Small intestine (tissue), 16 donors: ENCODE measurements at places on chromosomes 7 and 10. TPM values are rescaled to one million over a fixed set of nuclear protein-coding genes. Genes with fewer than 3 reads are reported as not detected.

AQP1 gene
- 19.9 TPM for polyA plus RNA-seq

- no peak for DNase-seq
These were observed 144.4 kb downstream of the ZMYND11 start for GRCh38 chr10:279655-280054.

GRCh38 chr7:2774935-2775334 lies 69.2 kb downstream of the GNA12 start:
- no peak for DNase-seq

LMOD2 gene
- polyA plus RNA-seq: 0.38 TPM

GRCh38 chr7:41135511-41135910 lies 567.4 kb downstream of the INHBA start:
- no peak for DNase-seq

DNA sequence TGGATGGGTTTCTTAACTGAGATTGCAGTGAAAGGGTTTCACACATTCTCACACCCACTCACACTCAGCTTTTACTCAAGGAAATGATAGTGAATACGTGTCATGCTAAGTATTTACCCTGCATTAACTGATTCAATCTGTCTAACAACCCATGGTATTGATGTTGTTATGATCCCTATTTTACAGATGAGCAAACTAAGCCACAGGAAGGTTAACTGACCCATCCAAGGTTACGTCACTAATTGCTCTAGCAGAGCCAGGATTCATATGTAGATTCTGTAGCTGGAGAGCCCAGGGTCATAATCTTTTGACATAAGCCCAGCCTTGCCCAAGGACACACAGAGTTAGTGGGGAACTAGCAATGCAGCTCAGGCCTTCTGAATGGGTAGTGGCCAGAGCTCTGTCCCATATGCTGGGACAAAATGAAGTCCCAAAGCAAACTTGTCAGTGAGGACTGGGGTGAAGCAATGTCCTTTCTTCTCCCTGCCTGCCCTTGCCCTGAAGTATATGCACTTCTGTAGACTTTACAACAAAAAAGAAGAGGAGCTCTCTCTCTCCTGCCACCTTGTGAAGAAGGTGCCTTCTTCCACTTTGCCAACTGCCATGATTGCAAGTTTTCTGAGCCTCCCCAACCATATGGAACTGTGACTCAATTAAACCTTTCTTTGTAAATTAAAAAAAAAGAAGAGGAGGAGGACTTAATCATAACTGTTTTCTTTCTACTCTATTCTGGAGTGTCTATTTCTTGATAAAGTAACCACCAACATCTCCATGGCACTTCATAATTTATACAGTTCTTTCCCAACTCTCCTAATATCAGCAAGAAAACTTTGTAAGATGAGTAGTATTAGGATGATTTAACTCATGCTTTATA lies 4.9 kb upstream of the CYP3A7 start:
- DNase-seq: no peak

DNA sequence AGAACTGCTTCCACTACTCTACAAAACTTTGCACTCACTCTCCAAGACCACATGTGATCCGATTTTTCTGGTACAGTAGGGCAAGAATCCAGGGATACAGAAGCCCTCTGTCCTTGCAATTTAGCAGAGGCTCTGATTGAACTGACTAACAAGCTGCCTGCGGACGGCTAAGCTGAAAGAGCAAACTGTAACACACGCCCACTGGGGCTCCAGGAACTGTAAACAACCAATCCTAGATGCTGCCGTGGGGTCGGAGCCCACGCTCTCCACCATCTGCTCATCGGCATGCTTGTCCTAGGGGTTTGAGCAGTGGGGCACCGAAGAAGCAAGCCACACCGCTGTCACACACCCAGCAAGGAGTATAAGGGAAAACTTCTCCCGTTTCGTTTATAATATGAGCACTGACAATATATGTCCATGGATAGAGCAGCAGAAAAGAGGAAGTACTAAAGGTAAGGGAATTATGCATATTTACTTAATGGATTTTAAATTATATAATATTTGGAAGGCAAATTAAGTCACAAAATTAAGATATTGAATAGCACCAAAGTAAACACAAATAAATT lies 634.4 kb upstream of the POT1 start:
- DNase-seq: no peak

CLRN3 gene
- 72.0 TPM for polyA plus RNA-seq

- no peak for DNase-seq
These were observed 69.5 kb upstream of the CDK13 start for GRCh38 chr7:39880556-39880955.

LRMDA gene
- 16.2 TPM for polyA plus RNA-seq

DNA sequence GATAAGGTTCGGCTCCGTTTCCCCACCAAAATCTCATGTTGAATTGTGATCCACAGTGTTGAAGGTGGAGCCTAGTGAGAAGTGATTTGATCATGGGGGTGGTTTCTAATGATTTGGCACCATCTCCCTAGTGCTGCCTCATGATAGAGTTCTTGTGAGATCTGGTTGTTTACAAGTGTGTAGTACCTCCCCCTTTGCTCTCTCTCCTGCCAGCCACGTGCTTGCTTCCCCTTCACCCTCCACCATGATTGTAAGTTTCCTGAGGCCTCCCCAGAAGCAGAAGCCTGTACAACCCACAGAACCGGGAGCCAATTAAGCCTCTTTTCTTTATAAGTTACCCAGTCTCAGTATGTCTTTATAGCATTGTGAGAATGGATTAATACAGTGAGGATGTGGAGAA lies 12.1 kb upstream of the LRGUK start:
- DNase-seq: no peak

GARIN1A gene
- polyA plus RNA-seq: 1.1 TPM

DNA sequence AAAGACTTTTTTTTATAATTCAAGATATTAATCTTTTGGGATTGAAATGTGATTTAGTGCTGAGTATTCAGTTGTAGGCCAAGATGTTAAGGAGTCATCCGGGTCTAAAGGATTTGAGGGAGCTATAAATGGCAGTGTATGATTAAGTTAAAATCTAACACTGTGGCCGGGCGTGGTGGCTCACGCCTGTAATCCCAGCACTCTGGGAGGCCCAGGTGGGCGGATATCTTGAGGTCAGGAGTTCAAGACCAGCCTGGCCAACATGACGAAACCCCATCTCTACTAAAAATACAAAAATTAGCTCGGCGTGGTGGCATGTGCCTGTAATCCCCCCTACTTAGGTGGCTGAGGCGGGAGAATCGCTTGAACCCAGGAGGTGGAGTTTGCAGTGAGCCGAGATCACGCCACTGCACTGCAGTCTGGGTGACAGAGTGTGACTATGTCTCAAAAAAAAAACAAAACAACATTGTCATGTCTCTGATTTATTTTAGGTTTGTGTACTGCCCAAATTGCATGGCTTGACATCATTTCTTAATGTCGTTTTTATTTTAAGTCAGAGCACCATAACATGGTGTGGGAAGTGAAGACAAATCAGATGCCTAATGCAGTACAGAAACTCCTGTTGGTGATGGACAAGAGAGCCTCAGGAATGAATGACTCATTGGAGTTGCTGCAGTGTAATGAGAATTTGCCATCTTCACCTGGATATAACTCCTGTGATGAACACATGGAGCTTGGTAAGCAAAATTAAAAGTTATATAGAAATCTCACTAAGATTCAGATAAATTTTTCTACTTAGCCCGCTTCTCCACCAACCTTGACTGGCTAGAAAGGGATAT lies 10.7 kb downstream of the HBP1 start:
- DNase-seq: no peak

NAT16 gene
- 0.04 TPM for polyA plus RNA-seq

H2BK1 gene
- polyA plus RNA-seq: not detected

GRCh38 chr7:50962281-50962883 lies 179.7 kb upstream of the GRB10 start:
- DNase-seq: no peak

CALML5 gene
- not detected for polyA plus RNA-seq

CPED1 gene
- 1.4 TPM for polyA plus RNA-seq

GRCh38 chr7:50914460-50914859 lies 131.8 kb upstream of the GRB10 start:
- DNase-seq: no peak

ZNF853 gene
- not detected for polyA plus RNA-seq
